ENCODE measurements at places on chromosomes 6 and 20.

DNA sequence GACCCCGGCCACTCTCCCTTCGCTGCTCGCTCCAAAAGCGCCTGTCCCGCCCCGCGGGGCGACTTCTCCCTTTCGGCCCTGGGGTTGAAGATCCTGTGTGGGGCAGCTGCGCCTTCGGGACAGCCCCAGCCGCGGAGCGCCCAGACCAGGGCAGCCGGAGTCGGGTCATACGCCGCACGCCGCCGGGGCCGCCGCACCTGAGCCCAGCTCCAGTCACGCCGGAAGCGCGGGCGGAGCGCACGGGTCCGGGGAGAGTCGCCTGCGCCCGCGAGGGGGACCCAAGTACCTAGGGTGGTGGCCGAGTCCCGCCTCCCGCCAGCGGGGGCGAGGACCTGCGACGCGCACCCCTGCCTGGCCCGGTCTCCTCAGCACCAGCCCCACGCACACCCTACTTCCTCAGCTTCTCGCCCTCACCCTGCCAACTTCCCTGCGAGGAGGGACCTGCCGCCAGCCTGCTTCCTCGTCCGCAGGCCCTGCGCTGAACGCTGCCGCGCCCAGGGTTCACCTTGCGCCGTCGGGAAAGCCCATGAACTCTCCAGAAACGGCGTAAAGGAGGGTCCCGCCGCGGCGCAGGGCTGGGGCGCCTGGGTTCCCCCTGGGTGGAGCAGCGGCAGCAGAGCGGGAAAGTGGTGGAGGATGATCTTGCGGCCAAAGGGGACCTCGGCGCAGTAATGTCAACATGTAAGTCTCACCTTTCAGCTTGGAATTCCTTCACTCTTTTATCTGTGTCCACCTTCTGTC is at the start of gene ADGRG6:
Gene ADGRG6, plus strand, starts transcription at position 357 of the 741 bp plus-strand sequence. Its CDS starts 323 bp downstream, at position 680.
- peak; percentile 42 for DNase-seq

- DNase-seq, result peak; percentile 66
Observed at GRCh38 chr6:148559848-148560433, 186.9 kb upstream of the UST start.

DNA sequence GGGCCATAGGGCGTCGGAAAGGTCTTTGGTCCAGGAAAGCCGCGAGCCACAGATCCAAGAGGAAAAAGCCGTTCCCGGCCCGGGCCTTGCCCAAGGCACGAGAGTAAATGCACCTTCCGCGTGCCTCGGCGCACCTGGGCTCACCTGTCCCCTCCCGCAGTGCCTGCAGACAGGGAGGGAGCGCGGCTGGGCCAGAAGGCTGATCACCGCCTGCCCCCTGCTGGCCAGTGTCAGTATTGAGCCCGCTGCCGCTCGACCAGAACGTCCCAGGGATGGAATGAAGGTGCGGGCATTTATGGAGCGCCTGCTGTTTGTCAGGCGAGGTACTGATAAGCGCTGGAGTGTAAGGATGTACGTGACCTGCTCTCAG is 679 bp upstream of the LPIN3 start:
- DNase-seq, result peak; percentile 85

DNA sequence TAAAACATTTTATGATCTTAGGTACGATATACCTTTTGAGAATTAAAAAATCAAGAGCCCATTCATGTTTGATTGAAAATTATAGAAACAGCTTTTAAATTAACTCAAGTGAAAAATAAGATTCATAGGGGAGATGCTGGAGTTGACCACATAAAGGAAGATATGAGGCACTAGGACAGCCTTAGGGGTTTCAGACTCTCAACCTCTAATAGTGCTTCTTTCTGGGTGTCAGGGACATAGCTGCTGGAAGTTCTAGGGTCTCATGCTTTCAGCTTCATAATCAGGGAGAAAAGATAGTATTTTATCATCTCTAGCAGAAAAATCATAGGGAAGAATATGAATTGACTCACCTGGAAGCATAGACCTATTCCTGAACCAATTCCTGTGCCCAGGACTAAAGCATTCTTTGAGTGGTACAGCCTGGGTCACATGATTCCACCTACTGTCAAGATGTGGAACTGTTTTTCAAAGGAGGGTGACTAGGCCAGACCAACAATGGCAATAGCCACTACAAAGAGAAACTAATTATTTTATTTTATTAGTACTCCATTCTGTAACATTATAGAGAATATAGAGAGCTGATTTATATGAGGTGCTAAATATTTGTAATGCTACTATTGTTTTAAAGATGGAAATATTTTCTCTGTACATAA is 27.8 kb upstream of the CENPW start:
- DNase-seq, result no peak

- no peak for DNase-seq
Observed at GRCh38 chr20:63951398-63952209, 4.6 kb downstream of the UCKL1 start.

GRCh38 chr20:52751571-52751970 is 220.6 kb upstream of the TSHZ2 start:
- DNase-seq, result no peak

DNA sequence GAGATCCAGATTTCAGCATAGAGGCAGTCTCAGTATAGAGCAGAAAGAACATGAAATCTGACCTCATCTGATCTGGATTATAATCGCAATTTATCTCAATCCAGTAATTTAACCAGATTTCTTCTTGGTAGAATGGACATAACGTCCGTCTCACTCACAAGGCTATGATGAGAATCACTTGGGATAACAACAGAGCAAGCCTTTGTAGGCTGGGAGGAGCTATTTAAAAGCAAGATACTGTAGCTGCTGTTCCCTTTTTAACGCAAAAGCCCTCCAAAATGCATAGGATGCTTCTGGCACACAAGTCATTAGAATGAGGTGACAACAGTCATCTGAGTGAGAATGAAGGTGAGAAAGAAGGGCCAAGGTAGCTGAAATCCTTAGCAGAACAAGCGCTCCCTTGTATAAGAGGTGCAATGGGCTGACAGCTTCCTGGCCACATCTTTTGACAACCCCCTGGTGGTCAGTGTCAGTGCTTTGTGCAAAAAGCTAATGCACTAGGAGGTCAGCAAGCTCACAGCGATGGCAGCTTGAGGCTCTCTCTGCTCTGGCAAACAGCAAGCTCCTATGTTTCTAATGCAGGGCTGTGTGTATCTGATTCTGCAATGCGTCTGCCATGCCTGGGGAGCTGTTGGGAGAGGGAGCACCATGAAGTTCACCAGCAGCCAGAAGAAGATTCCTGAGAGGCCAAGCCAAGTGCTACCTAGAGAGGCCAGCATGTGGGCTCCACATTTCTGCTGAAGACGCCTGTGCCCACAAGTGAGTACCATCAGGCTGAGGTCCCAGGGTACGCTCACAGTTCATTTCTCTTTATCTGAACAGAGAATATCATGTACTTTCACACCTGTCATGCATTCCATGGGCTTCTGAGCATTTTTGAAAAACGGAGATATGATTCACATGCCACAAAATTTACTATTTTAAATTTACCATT is 16.2 kb downstream of the METTL24 start:
- no peak for DNase-seq

GRCh38 chr20:19094959-19095541 is 117.4 kb upstream of the SLC24A3 start:
- no peak for DNase-seq

DNA sequence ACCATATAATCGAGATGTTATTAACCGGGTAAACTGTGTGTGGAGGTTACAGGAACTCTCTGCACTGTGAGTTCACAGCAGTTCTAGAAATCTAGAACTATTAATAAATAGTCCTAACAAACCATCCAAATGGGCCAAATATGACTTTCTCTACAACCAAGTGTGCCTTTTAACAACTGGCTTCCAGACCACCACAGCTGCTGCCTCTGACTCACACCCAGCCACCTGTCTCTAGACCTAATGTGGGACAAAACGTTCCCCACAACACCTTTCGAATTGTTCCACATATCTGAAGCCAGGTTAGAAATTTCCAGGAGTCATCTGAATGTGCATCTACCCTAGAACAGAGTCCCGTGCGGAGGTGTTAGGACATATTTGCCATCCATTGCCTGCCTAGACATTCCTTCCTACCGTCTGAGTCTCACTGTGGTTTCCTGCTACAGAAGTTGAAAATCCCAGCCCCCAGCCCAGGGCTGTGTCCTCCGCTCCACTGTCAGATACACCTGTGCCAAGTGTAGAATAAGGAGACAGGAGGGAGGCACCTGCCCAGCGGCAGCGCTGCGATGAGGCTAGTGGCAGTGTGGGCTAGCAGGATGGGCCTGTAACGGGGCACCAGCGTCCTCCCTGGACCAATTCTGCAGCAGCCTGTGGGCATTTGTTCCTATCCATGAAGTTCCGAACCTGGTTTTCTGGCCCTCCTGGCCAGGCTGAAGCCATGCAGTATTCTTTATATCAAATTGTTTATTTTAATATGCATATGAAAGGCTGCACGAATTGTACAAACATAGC is 28.5 kb upstream of the MAP3K4 start:
- DNase-seq, result no peak

GRCh38 chr20:20699144-20699543 is 13.3 kb downstream of the RALGAPA2 start:
- DNase-seq, result no peak

DNA sequence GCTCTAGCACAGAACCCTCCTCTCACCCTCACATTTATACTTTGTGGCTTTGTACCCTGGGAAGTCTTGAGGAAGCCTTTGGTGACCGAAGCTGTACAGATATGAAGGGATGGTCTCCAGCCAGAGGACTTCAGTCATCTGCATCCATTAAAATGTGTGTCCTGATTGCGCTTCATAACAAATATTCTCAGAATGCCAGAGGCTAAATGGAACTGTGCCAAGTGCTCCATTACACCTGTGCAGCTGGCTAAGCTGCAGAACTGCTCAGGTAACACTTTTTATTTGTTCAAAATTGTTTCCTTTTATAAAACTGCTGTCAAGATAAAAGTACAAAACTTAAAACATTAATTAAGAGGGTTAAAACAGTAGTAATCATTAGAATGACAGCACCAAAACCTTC is 22.3 kb downstream of the TPBG start:
- DNase-seq, result no peak

DNA sequence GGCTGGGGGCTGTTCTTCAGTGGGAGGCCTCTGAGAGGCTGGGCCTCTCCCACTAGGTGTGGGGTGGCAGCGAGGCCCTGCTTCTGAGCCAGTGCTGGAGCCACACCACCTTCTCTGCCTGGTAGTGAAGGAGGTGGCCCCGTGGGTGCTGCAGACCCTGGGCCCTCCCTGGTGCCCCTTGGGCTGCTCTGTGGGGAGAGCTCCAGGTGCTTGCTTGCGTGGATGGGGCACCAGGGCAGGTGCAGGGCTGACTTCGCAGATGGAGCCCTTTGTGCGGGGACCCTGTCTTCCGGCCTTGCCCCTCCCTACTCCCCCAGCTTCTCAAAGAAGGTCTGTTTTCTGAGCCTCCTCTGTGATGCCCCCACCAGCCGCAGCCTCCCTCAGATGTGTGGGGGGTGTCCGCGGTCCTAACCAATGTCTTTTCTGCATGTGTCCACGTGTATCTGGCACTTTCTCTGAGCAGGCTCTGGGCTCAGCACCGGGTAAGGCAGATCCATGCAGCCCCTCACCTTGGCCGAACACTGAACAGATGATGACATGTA is 17.2 kb upstream of the MYT1 start:
- no peak for DNase-seq

- DNase-seq, result no peak
Observed at GRCh38 chr6:166579237-166579850, 7.1 kb downstream of the RAMACL start.
